ENCODE measurements at places on chromosomes 13 and 19. TPM values are rescaled to one million over a fixed set of nuclear protein-coding genes. Genes with fewer than 3 reads are reported as not detected.

COX7A1 gene
- total RNA-seq, result 5.5 TPM

ZNF560 gene
- total RNA-seq, result 0.53 TPM

GJB6 gene
- total RNA-seq, result not detected

ZNF20 gene
- total RNA-seq, result 3.0 TPM

PALM gene
- 6.3 TPM for total RNA-seq

SERTAD1 gene
- total RNA-seq, result 33.2 TPM

ZNF628 gene
- total RNA-seq, result 2.5 TPM

MISP gene
- total RNA-seq, result 0.86 TPM
